ENCODE measurements at places on chromosomes 4 and X.

GRCh38 chr4:57220734-57221133, 110.5 kb upstream of the IGFBP7 start:
- no peak for DNase-seq
- no peaks in the 10 kb centered on the region for H3K27me3 ChIP-seq
- H3K4me1 ChIP-seq: no peaks in the 10 kb centered on the region
- H3K36me3 ChIP-seq: no peaks in the 10 kb centered on the region

DNA sequence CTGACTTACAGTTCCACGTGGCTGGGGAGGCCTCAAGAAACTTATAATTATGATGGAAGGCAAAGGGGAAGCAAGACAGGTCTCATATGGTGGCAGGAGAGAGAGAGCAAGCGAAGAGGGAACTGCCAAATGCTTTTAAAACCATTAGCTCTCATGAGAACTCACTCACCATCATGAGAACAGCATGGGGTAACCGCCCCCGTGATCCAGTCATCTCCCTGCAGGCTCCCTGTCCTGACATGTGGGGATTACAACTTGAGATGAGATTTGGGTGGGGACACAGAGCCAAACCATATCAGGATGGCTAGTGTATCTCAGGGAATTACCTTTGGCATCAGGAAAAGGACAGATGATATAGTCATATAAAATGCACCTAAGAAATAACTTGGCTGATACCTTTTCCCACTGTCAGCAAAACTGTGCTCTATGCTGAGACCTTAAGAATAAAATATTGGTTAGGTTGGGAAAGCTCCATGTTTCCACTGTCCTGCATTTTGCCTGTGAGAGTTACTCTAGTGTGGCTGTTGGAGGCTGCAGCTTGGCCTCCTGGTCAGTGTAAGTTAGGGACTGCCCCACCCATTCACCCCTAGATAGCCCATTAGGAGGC, 110.3 kb downstream of the UCHL1 start:
- no peaks in the 10 kb centered on the region for H3K36me3 ChIP-seq
- no peaks in the 10 kb centered on the region for H3K4me1 ChIP-seq
- peaks cover 4% of the 10 kb centered on the region for H3K27me3 ChIP-seq
- no peak overlapping the region for H3K4me3 ChIP-seq

DNA sequence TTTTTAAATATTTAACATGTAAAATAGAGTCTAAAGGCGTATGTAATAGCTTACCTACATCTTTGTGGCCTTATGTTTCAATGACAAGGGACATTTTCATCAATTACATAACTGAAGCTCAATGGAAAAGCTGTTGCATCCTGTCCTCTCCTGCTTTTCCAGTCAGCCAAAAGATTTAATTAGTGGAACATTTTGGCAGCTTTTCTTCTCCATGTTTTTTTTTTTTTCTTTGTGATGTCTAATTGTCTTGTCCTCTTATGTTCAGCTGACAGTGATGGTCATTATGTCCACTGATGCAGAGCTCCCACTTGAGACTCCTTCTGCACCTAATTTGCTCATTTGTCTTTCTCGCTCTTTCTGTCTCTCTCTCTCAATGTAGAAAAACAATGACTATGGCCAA, 422.2 kb downstream of the GABRG1 start:
- no peaks in the 10 kb centered on the region for H3K4me1 ChIP-seq
- no peak overlapping the region for H3K4me3 ChIP-seq
- no peak overlapping the region for H3K27ac ChIP-seq
- no peaks in the 10 kb centered on the region for H3K36me3 ChIP-seq
- no peak for DNase-seq
- no peaks in the 10 kb centered on the region for H3K27me3 ChIP-seq

GRCh38 chrX:150984169-150984824, 1.2 kb downstream of the HMGB3 start:
- peak overlapping the region; percentile 77 for H3K27ac ChIP-seq
- H3K36me3 ChIP-seq: peaks cover 10% of the 10 kb centered on the region
- DNase-seq: no peak
- peak overlapping the region; percentile 73 for H3K4me3 ChIP-seq
- H3K27me3 ChIP-seq: no peaks in the 10 kb centered on the region

- no peak for DNase-seq
- no peaks in the 10 kb centered on the region for H3K27me3 ChIP-seq
- H3K27ac ChIP-seq: no peak overlapping the region
- H3K36me3 ChIP-seq: no peaks in the 10 kb centered on the region
Measured at GRCh38 chr4:152591396-152591795, 55.5 kb upstream of the FBXW7 start.

- H3K4me3 ChIP-seq: no peak overlapping the region
- H3K27ac ChIP-seq: no peak overlapping the region
- DNase-seq: no peak
- no peaks in the 10 kb centered on the region for H3K36me3 ChIP-seq
- no peaks in the 10 kb centered on the region for H3K27me3 ChIP-seq
- H3K4me1 ChIP-seq: no peaks in the 10 kb centered on the region
Measured at GRCh38 chr4:141538001-141538400, 98.4 kb upstream of the IL15 start.

- no peak overlapping the region for H3K27ac ChIP-seq
- no peaks in the 10 kb centered on the region for H3K4me1 ChIP-seq
- H3K36me3 ChIP-seq: no peaks in the 10 kb centered on the region
- no peaks in the 10 kb centered on the region for H3K27me3 ChIP-seq
Measured at GRCh38 chr4:38084877-38085711, 124.9 kb downstream of the PTTG2 start.

All from Panc1 (cell line).